ENCODE measurements at places on chromosomes 16 and 17.

DNA sequence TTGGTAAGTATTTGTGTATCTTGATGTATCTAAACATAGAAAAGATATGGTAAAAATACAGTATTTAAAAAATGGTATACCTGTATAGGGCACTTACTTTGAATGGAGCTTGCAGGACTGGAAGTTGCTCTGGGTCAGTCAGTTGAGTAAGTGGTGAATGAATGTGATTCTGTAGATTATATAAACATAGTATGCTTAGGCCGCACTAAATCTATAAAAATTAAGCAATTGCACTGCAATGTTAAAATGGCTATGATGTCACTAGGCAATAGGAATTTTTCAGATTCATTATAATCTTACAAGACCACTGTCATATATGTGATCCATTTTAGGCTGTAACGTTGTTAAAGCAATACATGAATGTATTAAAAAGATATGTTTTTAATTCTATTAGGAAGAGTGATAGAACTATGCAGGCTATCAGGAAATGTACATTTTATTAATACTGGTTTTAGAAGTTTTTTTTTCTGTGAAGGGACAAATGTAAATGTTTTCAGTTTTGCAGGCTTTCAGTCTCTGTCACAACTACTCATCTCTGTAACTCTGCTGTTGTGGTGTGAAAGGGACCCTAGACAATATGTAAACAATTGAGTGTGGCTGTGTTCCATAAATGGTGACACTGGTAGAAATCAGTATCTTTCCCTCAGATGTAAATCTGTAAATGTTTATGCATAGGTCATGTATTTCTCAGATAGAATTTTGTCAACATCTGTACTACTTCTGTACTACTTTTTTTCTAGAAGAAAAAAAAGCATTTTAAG is 10.5 kb downstream of the CBFB start:
- DNase-seq = no peak

DNA sequence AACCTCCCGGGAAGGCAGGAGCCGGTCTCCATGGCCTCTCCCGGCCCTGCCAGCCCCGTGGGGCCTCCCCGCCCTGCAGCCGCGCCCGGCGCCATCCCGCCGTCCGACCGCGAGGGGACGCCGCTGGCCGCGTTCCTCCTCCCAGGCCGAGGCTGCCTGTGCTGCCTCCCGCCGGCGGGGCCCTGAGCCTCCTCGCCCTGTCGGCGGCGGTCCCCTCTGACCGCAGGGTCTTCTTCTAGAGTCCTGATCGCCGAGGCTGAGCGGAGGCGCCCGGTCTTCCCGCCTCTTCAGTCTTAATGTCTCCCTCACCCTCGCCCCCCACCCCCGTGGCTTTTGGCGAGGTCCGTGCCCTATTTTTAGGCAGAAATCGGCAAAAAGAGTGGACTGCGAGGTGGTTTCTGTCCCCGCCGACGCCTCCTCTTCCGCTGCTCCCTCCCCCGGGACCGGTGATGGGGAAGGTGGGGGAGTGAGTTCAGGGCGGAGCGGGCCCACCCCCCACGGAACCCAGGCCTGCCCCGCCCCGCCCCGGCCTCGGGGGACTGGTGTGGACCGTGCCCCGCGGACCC is 794 bp upstream of the CPNE7 start:
- peak; percentile 42 for DNase-seq

DNA sequence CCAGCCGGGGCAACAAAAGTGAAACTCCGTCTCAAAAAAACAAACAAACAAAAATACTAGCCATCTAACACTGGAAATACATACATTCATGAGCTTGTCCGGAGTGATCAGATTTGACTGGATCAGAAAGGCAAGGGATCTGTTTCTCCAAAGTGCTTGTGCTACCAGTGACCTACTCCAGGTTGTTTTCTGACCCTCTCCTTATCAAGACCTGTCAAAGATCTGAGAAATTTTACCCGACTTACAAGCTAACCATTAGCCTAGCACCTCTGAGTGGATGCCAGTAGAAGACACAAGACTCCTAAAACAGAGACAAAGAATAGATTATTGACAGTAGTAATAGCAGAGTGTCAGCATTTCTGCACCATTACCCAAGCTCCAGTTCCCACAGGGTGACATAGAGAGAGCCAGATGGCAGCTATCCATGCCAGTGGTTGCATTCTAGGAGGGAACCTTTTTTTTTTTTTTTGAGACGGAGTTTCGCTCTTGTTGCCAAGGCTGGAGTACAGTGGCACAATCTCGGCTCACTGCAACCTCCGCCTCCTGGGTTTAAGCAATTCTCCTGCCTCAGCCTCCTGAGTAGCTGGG is 9.8 kb downstream of the ASPA start:
- no peak for DNase-seq

DNA sequence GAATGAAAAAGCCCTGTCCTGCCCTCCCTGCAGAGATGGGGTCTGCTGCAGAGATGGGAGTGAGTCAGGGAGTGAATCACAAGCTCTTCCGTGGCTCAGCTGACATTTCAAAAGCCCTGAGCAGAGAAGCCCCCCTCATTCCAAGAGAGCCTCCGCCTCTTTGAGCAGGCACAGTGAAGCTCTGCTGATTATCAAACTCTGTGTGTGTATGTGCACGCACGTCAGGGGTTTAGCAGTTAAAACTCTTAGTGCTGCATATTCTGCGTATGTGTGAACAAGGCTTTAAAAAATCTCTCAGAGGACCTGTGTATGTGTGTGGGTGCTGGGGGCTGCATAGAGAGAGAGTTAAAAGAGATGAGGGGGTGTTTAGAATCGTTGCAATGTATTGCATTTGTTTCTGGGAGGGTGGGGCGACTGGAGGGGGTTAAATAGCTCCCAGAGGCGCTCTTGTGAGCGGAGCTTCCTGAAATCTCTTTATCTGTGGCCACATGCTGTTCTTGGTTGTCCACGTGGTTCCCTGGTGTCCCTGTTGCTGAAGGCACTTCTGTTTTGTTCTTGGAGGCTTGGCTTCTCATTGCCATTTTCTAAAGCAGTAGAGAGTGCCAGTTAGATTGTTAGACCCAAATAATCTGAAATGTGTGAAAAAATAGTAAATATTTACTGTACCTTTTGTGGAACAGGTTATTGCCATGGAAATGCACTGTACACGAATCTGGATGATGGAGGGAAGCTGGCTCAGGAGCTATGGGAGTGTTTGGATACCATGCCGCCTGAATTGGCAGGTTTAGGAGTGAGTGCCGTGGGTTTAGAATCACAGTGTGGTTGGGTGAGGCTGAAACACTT is 116.6 kb downstream of the PRKCB start:
- DNase-seq = no peak

DNA sequence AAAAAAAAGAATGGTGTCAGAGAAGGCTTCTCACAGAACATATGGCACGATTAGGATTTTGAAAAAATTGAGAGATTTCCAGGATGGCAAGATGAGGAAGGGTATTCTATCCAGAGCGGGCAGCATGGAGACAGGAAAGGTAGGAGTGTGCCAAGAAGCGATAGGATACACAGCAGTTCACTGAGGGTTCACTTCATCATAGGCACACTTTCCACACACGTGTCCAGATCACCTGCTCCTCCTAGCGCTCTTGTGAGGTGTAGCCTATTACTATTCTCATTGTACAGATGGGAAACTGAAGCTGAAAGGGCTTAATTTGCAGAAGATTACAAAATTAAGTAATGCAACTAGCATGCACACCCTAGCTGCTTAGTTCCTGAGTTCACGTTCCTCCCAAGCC is 6.2 kb upstream of the ELAC2 start:
- no peak for DNase-seq

DNA sequence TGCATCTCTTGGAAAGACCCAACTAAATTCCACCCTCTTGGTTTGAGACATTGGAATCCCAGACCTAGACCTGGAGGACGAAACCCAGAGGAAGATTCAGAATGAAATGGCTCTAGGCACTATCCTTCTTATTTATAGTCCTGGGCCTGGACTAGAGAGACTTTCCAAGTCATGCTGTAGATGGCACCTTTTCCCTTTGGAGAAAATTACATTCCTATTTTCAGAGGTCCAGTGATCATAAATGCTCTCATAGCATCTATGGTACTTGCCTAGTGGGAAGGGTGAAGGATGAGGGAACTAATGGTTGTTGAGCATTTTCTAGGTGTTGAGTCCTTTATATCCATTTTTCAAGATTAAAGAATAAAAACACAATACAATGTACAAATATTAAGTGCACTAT is 37.1 kb downstream of the SPACA3 start:
- DNase-seq = no peak
